AG10803 (cell line): ENCODE measurements at places on chromosomes 6 and 20.
A peak's percentile ranks its signal among the peaks of the same experiment; 100 is the strongest.

GRCh38 chr6:77740380-77740779 is 87.5 kb downstream of the MEI4 start:
- peak; percentile 18 for DNase-seq

DNA sequence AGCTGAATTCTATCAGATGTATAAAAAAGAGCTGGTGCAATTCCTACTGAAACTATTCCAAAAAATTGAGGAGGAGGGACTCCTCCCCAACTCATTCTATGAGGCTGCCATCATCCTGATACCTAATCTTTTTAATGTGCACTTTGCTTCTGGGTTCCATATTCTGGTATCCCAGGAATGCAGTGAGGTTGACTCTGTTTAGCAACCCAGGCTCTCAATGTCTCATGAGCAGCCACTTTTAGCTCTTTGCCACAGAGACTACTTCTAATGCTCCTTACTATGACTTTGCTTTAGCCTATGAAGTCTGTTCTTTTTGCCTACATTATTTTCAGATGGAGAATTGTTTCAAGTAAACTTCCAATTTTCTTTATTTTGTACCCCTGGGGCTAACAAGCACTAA is 185.5 kb upstream of the NRSN1 start:
- DNase-seq, result no peak

DNA sequence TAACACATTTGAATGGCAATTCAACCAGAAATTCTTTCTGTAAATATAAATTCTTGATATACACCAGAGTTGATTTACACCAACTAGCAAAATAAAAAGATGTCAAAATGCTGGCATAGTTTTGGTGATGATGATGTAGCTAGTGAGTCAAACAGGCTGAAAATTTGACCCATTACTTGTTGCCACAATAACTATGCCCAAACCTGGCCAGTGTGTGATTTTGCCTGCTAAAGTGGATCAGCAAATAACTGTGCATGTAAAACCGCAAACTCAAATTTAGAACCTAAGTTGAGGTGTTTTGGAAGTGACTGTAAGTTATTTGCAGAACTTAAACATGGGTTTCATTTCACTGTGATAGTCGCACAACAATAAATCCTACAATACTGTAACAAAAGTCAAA is 125.9 kb downstream of the KIF6 start:
- peak; percentile 20 for DNase-seq

GRCh38 chr6:122007339-122007738 is 392.1 kb upstream of the HSF2 start:
- peak; percentile 52 for DNase-seq

DNA sequence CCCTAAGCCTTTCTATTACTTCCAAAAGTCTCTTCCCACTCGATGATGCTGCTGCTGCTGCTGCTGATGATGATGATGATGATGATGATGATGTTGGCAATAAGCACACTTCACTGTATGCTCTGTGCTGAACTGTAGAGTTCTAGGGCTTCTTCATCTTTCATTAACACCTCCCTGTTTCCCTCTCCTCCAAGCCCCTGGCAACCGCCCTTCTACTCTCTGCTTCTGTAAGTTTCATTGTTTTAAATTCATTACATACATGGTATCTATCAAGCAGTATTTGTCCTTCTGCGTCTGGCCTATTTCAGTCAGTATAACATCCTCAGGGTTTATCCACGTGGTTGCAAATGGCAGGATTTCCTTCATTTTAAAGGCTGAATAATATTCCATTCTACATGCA is 100.2 kb downstream of the THBS2 start:
- no peak for DNase-seq
